NCI-H526 treated with DMSO at 0.1 percent for 48 hours (cell line): ENCODE measurements at places on chromosomes 2 and 18.

DNA sequence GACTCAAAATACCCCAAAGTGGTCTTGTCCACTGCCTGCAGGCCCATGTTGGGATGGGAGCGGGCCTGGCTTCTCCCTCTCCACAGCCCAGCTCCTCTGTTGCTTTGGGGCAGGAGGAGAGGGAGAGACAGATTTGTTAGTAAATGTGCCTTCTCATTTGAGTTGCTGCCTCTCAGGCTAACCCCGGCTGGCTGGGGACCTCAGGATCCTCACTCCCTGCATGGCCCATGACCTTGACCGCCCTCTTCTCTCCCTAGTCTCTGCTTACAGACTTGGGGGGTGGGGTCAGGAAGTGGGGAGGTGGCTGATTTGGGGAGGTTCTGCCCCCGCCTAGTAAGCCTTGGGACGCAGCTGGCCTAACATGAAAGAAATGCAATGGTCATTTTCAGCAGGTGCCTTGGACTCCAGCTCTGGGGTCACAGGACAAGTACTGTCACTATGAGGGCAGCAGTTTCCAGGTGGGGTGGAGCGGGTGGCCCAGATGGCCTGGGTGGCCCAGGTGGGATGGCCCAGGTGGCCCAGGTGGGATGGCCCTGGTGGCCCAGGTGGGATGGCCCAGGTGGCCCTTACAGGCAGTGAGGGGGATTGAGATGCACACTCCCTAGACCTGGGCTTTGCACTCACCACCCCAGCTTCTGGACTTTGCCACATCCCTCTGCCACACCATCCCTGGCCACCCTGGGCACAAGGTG, 24.1 kb downstream of the HJURP start:
- DNase-seq: no peak

GRCh38 chr18:41324934-41325333, 630.1 kb upstream of the PIK3C3 start:
- no peak for DNase-seq

DNA sequence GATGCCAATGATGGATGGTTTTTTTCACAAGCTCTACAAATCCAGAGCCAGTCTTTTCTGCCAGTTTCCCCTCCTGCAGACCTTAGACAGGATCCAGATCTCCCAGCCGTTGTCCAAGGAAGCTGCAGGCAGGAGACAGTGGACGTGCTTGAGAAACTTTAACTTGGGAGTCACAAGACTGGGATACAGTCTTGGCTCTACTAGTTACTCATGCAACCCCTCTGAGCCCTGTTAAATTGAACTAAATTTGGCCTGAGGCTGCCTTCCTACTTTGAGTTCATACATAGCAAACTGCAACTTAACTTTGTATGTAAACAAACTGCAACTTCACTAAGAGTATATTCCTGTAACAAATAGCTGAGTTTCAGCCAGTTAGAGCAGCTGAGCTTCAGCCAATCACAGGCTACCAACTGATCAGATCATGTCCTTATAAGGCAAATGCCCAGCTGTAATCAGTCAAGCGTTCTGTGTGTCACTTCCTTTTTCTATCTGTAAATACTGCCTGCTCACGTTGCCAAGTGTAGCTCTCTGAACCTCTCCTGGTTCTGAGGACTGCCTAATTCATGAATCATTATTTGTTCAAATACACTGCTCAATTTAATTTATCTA, 140.9 kb downstream of the CAPN13 start:
- DNase-seq: no peak

DNA sequence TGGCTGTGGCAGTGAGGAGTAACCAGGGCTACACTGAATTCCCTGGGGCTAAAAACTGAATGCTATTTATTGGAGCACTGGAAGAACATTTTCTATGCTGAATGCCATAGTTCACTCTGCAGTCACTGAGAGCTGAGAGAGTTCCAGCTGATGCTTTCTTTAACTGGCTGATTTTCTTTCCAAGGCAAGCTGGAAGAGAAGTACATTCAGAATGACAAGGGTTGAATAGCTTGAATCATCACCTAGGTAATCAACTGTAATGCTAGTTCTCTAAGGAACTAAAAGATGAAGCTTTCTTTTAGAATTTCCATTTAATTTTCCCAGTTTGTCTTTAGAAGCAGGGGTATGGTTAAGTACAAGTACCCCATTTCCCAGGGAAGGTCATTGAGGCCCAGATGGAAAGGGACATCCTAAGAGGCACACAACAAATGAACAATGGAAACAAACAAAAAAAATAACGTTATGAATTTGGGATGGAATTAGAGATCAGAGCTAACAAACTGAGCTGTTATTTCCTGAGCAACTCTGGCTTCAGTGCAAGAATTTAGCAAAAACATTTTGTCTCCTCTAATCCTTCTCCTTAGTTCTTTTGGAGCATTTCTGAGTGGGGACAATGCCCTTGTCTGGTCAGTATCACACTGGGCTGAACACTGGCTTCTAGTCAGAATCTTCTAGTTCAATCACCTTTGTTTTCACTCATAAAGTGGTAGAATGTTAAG, 132.8 kb upstream of the REG3A start:
- DNase-seq: no peak

DNA sequence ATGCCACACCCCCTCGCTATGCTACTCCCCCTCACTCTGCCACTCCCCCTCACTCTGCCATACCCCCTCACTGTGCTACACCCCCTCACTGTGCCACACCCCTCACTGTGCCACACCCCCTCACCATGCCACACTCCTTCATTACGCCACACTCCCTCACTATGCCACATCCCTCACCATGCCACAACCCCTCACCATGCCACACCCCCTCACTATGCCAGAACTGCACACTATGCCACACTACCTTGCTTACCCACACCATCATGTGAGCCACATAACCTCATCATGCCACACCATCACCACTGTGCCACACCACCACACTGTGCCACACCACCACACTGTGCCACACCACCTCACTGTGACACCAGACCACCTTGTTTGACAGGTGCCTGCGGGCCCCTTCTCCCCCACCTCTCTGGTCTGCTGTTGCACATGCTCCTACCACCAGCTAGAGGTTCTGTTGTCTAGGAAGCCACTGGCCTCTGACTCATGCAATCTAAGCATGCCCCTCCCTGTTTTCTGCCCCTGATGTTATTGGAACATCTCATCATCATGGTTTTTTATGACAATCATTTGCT, 22.0 kb downstream of the MARCHF4 start:
- no peak for DNase-seq

- DNase-seq: no peak
Observed at GRCh38 chr2:190666895-190667294, 18.0 kb downstream of the NAB1 start.

GRCh38 chr2:69932596-69932922, 17.6 kb downstream of the MXD1 start:
- no peak for DNase-seq

GRCh38 chr2:29130295-29130694, 15.1 kb downstream of the CLIP4 start:
- DNase-seq: no peak

DNA sequence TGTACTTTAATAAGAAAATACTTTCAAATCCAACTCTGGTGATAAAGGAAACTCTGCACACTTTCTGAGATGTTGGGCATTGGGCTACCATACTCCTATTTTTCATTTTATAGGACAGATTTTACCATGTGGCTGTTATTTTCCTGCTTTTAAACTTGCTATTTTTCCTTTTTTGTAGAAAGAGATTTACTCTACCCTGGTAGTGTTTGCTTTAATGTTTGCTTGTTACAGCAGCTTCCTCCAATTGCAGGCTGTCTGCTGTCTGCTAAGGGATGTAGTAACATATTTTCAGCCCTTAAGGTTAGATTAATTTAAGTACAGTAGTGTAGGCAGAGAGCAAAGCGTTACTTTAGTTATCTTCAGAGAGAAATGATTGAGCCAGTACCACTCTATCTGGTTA, 38.6 kb downstream of the MARCHF7 start:
- no peak for DNase-seq

GRCh38 chr2:47269316-47270232, 114.5 kb upstream of the STPG4 start:
- DNase-seq: no peak

GRCh38 chr2:27150639-27151230, 1.9 kb downstream of the TCF23 start:
- no peak for DNase-seq

DNA sequence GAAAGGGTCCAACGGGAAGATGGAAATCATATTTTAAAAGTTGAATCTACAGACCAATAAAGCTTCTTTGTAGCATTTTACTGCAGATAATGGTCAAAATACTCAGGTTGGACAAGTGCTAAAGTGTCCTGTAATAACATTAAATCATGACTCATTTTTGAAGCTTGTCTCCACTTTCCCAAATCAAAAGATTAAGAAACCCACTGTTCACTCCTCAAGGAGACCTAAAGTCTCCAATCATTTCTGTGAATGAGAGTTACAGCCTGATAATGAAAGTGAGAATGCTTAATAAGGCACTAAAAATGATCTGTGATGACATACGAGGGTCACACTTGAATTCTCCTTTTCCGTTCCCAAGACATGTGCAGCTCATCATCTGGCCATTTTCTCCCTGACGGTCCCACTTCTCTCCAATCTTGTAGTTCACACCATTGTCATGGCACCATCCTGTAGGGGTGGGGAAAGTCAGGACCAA, 53.4 kb downstream of the ATIC start:
- no peak for DNase-seq

DNA sequence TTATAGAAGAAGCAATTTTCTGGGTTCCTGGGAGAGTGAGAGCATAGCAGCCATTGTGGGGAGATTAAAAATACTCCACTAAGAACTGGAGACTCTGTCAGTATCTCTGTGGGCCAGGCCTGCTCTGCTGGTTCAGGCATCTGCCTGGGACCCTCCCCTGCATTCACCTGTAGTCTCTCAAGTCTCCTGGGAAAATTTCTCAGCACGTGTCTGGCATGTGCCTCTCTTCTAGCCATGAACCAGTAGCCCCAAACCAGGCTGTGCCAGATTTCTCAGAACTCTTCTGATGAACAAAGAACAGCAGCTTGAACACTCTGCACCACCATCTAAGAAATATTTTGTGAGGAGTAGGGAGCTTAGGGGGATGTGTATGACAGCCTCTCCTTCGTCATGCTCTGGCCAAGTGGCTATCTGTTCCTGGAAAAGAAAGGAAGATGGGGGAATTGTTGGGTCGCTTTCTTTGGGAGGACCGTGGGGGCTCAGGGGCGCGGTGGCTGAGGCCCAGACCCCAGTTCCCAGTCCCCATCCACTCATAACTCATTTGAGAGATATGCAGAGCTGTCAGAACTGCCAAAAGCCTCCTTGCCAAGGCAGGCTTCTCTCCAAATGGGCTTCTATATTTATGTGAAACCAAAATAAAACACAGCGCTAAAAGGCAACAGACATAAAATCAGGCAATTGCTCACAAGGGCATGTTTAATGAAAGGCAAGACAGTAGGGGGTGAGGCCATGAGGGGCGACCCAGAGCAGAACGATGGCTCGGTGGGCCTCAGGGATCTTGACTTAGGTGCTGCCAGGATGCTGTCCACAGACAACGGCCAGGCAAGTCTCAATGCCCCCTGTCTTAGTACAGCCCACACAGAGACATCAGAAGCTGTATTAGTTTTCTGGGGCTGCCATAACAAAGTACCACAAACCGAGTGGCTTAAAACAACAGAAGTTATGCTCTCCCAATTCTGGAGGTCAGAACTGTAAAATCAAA, 114.7 kb upstream of the TNP1 start:
- DNase-seq: no peak

GRCh38 chr2:211513446-211513845, 957.0 kb downstream of the CPS1 start:
- DNase-seq: no peak

GRCh38 chr2:173050684-173051083, 25.0 kb upstream of the MAP3K20 start:
- no peak for DNase-seq

- no peak for DNase-seq
Observed at GRCh38 chr18:35481960-35482366, 15.8 kb downstream of the INO80C start.

DNA sequence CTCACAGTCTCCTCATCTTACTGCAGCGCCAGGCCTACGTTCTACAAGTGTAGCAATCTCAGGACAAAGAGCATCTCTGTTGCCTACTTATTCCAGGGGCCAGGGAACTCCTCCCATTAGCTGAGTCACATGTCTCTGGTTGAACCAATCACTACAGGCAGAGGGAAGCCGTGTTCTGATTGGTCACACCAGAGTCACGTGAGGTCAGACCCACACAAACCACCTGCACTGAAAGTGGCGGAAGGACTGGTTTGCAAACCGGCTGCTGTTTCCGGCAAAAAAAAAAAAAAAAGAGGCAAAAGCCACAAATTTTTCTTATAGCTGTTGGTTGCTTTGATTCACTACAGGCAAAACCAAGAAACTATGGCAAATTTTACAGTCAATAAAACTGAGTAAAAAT, 21.9 kb upstream of the USP14 start:
- DNase-seq: no peak

GRCh38 chr2:161796192-161796591, 172.0 kb downstream of the SLC4A10 start:
- no peak for DNase-seq

DNA sequence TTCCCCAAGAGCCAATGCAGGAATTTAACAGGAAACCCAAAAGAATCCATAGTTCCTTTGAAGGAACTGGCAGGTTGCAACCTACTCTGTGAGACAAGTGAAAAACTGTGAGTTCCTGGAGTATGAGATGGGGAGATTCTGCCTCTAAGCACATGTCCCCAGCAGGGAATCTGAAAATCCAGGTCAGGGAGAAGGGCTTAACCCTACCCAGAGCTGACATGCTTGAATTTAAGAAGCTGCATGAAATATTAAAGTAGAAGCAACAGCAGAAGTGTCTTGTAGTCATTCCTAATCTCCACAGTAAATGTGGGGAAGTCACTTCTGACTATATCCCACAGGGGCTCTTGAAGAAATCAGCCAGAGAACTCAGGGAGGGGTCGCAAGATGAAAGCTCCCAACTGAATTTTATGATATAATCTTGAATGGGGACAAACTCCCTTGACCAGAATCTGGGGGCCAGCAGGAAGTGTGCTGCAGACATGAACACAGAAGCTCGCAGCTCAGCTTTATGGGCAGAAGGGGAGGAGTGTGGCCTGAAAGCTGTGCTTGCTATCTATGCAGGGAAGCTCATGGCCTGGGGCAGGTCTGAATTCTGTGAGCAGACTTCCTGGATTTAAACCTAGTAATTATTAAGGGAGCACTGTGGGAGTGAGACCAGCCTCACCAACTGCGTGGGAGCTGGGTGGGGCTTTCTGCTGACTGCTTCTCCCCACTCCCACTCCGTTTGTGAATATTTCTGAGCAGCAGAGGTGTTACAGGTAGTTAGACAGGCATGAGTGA, 184.1 kb upstream of the KYNU start:
- no peak for DNase-seq

DNA sequence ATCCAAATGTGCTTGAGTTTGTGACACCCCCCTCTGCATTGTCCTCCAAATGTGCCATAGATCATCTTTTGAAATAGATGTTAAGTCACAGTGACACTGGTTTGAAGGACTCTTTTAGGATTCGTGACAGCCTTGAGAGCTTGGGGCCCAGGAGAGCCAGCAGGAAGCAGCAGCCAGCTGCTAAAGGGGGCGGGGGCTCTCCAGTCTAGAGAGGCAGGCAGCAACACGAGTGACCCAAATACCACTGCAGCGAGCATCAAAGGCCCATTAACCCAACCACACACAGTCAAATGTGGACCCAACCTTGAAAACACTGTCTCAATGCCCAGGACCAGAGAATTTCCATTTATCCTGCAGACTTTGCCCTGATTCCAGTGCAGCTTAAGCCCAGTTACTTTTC, 75.6 kb downstream of the ZBTB7C start:
- DNase-seq: no peak
